ENCODE measurements at places on chromosomes 2 and 18.

GRCh38 chr2:12106440-12107080 lies 360.1 kb downstream of the LPIN1 start:
- DNase-seq = no peak

DNA sequence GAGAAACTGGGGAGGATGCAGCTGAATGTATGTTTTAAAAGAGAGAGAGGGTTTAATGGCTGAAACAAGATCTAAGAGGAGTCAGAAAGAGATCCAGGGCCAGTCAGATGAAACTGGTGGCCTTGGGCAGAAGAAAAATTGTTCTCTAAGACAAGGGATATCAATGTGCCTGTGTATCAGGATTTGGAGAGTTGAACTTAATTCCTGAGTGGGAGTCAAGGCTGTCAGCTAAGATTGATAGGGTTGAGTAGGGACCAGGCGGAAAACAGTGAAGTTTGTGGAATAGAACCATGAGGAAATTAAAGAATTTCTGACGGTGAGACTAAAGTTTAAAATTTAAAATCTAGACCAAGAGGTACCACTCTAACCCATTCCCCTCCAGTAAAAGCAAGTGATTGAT lies 199.2 kb downstream of the PARD3B start:
- DNase-seq = no peak

DNA sequence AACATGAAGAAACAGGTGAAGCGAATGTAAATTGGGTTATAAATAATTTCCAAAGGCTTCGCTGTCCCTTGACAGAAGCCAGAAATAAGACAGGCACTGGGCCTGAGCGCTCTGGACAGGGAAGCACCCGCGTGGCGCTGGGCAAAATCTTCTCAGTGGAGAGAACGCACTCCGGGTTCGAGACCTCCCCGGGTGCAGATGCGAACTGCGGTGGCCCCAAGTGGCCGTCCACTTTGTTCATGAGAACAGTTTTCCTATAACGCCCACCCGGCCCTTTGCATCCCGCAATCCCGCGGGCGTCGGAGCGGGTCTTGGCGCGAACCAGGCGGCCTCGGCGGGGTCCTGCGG lies 651 bp upstream of the DPYSL5 start:
- DNase-seq = no peak

- DNase-seq = no peak
These were observed 98.1 kb downstream of the LRRC30 start for GRCh38 chr18:7329016-7329415.

DNA sequence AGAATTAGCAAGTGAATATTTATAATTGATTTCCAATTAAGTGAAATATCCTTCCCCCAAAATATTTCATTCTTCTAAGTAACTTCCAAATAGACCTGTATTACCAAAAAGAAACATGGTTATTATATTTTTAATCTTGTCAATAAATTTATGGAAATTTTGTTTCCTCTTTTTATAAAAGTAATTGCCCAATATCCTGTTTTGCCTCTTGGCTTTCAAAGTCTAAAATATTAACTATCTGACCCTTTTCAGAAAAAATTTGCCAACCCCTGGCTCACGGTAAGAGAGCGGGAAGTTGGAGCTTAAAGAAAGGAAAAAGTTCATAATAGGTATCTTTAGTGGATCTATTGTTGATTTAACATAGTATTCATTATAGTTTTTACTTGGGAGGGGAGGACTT lies 20.4 kb upstream of the SANBR start:
- DNase-seq = no peak

Measured in NCI-H1436 treated with DMSO at 0.1 percent for 48 hours (cell line).